Epithelial cell of proximal tubule (primary cell): ENCODE measurements at places on chromosomes 4 and X. TPM values are rescaled to one million over a fixed set of nuclear protein-coding genes. Genes with fewer than 3 reads are reported as not detected.

GRCh38 chr4:17124767-17125166 is 226.3 kb upstream of the LDB2 start:
- no peak for DNase-seq

DNA sequence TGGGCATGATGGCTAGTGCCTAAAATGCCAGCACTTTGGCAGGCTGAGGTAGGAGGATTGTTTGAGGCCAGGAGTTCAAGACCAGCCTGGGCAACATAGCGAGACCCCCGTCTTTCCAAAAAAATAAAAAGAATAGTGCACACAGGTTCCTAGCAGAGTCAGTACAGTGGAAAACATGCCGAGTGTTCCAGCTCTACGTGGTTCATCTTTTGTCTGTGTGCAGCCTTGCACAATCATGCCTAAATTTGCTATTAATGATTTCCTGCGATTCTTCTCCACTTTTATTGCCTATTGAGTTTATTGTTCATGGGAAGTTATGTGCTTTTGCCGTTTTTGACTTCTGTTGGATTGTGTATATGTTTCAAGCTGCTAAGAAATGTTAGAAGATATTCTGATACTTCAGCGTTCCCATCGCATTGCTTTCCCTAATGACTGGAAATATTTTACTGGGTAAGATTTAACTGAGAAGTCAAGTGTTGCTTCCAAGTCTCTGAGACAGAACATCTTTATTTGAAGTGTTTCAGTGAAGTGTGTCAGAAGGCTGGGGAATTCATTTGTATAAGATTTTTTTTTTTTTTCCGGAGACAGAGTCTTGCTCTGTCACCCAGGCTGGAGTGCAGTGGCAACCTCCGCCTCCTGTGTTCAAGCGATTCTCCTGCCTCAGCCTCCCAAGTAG is 11.3 kb downstream of the DOCK11 start:
- peak; percentile 49 for DNase-seq

BTK gene
- total RNA-seq: 0.14 TPM in 1 of 2 replicates, not detected in the other

GRCh38 chrX:154298312-154298711 is 2.7 kb downstream of the TKTL1 start:
- DNase-seq: no peak

- DNase-seq: no peak
Observed at GRCh38 chr4:78360466-78360865, 191.1 kb upstream of the ANXA3 start.

MTMR8 gene
- total RNA-seq: 0.12 and 2.4 TPM in 2 replicates

GRCh38 chr4:150600812-150601445 is 19.0 kb downstream of the MAB21L2 start:
- no peak for DNase-seq

CYTL1 gene
- total RNA-seq: 8.1 and 13.1 TPM in 2 replicates

- DNase-seq: no peak
Observed at GRCh38 chr4:145870155-145871020, 68.2 kb downstream of the ZNF827 start.

COL4A6 gene
- 1.4 and 2.0 TPM in 2 replicates for total RNA-seq

DNA sequence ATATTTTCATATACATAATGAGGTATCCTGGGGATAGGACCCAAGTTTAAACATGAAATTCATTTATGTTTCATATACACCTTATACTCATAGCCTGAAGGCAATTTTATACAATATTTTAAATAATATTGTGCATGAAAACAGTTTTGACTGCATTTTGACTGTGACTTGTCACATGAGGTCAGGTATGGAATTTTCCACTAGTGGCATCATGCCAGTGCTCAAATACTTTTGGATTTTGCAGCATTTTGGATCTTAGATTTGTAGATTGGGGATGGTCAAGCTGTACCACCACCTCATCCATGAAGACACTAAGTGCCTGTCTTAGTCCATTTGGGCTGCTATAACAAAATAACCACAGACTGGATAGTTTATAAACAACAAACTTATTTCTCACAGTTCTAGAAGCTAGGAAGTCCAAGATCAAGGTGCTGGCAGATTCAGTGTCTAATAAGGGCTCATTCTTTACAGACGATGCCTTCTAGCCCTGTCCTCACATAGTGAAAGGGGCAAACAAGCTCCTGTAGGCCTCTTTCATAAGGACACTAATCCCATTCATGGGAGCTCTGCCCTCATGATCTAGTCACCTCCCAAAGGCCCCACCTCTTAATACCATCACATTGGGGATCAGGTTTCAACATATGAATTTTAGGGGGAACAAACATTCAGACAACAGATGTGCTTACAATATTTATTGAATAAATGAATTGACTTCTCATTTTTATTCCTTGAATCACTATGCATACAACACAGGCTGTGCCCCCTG is 9.4 kb downstream of the NUDT6 start:
- DNase-seq: no peak

FREM3 gene
- total RNA-seq: not detected in 2 replicates

DCX gene
- not detected in 2 replicates for total RNA-seq

F9 gene
- total RNA-seq: not detected in 2 replicates

DNA sequence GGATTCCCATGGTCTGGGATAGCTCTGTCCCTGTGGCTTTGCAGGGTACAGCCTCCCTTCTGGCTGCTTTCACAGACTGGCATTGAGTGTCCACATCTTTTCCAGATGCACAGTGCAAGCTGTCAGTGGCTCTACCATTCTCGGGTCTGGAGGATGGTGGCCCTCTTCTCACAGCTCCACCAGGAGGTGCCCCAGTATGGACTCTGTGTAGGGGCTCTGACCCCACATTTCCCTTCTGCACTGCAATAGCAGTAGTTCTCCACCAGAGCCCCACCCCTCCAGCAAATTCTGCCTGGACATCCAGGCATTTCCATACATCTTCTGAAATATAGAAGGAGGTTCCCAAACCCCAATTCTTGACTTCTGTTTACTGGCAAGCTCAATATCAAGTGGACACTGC is 50.2 kb upstream of the GRID2 start:
- DNase-seq: no peak
